ENCODE measurements at places on chromosomes 7 and 10.

- no peak for DNase-seq
These were observed 8.9 kb downstream of the GFRA1 start for GRCh38 chr10:116263870-116264655.

- no peak for DNase-seq
These were observed 91.2 kb upstream of the CCZ1B start for GRCh38 chr7:6917258-6917657.

DNA sequence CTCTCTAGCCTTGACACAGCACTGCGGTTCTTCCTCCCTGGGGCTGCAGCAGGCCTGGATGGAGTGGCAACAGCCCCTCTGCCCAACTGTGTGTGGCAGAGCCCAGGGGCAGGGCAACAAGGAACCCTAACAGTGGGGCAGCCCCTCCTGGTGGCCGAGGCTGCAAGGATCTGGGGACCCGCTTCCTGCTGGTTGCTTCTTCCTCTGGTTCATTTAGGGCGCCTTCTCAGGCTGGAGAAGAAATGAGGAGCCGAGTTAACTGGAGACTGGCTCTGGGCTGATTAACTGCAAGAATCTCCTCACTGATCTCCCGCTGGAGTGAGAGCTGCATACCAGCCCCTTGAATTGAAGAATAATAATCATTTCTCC lies 80.1 kb upstream of the EMX2 start:
- DNase-seq, result no peak

DNA sequence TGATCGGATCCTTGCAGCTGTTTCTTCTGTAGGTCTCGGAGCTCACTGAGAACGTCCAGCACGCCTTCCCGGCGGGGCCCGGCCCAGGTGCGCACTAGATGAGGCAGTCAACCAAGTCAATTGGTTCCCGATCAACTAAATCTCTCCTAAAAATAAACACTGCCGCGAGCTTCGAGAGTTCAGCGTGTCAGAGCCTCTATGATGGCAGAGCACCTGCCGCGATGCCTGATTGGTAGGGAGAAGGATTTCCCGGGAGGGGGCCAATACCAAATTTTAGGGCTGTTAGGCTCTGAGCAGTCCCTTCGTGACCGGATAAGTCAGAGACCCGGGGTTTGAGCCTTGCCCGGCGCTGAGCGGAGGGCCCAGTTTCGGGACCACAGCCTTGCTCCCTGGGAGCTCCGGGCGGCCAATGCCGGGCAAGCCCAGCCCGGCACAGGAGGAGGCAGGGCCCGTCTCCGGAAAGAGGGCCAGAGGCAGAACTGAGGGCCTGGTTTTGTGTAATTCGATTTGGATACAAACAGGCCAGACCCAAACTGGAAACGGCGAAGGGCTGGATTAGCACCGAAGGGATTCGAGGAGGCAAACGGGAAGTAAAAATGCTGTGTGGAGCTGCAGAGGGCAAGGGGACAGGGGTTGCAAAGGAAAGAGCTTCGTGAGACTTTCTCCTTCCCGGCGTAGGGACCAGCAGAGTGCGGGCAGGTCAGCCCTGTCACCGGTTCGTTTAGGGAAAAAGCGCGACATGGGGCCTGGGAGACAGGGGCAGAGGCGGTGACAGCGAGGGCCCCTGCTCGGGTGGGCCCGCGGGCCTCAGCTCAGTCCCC lies 569 bp downstream of the SLC26A5 start:
- DNase-seq, result no peak

GRCh38 chr10:103144041-103144440 lies 49.0 kb downstream of the NT5C2 start:
- DNase-seq, result no peak

DNA sequence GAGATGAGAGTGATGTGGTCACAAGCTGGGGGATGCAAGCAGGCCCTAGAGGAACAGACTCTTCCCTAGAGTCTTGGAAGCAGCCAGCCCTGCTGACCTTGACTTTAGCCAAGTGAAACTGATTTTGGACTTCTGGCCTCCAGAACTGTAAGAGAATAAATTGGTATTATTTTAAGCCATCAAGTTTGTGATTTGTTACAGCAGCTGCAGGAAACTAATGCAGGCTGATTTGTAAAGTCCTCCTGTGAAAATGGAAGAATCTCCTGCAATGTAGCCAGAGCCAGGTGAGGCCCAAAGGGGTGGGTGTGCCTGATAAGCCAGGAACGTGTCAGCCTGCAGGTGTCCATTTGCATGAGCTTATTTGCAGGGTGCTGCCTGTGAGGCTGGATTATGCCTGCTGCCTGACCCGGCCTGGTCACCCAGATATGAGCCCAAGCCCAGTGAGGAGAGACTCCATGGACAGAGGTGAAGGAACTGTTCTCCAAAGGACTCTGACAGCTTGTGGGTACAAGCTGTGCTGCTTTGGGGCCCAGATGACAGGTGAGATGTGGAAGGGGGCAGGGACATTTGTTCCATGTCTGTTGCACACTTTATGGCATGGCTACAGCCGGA lies 24.6 kb upstream of the PLEKHA1 start:
- DNase-seq, result no peak

GRCh38 chr7:130943336-130943901 lies 209.4 kb upstream of the KLF14 start:
- no peak for DNase-seq

DNA sequence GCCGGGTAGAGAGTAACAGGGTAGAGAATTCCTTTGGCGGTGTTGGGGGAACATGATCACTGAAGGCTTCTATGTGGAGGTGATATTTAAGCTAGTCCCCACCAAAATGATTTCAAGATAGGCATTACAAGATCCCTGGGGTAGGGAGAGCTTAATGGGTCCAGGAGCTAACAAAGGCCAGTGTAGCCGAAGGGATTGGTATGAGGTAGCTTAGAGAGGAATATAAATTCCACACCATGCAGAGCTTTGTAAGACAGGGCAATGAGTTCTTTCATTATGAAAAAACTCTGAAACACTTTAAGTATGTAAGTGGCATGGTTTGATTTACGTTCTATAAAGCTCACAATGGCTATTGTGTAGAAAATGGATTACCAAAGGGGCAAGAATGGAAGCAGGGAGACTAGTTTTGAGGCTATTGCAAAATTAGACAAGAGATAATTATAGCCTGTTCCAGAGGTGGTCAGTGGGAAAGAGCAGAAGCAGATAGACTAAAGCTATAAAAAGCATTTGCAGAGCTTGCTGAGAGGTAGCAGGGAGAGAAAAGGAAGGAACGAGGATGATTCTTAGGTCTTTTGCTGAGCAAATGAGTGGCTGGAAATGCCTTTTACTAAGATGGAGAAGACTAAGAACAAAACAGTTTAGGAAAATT lies 119.7 kb upstream of the SLC25A13 start:
- no peak for DNase-seq

DNA sequence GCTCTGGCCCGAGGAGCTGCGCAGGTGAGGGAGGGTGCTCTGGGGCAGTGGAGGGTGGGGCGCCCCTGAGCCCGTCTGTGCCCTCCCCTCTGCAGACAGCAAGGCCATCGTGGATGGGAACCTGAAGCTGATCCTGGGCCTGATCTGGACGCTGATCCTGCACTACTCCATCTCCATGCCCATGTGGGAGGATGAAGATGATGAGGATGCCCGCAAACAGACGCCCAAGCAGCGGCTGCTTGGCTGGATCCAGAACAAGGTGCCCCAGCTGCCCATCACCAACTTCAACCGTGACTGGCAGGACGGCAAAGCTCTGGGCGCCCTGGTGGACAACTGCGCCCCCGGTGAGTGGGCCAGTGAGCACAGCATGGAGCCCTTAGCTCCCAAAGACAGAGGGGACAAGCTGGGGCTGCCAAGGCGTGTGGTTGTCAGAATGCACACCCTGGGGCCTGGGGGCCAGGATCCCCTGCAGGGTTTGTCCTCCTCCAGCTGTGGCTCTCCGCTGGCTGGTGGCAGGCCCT lies 5.1 kb downstream of the FLNC start:
- no peak for DNase-seq

DNA sequence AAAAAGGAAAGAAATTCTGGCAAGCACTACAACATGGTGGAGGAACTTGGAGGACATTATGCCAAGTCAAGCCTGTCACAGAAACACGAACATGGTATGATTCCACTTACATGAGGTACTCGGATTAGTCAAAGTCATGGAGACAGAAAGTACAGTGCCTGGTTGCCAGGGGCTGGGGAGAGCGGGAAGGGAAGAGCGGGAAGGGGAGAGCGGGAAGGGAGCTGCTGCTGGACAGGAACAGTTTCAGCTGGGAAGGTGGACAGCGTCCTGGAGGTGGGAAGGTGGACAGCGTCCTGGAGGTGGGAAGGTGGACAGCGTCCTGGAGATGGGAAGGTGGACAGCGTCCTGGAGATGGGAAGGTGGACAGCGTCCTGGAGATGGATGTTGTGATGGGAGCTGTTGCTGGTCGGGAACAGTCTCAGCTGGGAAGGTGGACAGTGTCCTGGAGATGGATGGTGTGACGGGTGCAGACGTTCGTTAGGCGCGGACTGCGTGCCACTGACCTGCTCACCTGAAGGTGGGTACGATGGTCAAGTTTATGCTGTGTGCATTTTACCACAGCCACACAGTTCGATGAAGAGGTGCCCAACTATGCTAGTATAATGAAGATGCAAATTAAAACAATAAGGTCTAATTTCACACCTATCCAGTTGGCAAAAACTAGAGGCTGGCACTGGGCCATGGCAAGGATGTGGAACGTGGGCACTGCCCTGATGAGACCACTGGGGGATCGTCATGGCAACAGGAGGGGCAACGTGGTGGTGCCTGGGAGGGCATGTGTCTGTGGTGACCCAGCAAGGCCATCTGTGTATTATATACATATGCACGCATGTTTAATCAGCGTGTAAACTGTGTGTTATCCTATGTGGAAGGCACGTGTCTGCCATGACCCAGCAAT lies 103.8 kb downstream of the NKX6-2 start:
- DNase-seq, result no peak

DNA sequence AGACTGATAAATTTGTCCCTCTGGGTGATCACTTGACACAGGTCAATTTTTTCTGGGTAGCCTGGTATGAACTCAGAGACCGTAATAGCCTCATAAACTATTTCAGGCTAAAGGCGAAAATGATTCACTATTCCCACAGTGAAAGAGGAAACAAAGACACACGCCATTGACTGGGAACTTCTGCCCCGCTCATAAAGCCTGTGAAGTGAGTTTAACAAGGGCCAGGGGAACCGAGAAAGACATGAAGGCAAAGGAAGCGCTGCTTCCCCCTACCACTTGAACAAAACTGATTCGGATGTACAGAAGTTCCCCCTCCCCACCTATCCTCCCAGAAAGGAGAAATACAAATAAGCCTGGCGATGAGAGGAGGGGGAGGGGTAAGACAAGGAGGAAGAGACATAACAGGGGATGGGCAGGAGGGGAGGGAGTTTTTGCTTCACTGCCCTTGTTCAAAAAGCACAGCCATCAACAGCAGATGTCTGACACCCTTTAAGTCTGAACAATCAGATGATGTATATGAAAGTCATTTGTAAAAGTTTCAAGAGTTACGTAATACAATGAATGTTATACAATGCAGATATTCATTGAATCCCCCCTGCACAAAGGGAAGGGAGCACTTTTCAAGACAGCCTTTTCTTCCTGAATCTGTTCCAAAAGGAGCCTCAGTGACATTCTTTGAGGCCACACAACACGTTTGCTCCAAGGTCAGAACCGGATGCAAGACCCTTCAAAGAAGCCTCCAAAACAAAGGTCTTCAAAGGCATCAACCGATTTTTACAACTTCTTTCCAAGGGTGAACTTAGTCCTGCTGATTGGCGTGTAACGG lies 734 bp downstream of the ABCB4 start:
- DNase-seq, result no peak

DNA sequence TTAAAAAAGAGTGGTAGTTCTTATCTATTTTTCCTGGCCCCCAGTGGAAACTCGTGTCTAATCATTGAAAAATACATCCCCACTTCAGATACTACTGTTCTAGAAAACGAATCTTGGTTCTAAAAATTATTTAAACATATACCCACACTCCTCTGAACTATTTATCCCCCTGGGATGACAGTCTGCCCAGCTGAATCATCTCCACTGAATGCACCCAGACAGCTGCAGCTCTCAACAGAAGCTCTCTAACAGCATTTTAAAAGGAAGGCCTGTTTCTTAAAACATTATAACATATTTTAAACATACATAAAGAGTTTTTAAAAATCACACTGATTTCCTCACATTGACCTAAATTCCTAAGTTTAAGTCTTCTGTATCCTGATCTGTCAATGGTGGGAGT lies 544.6 kb upstream of the PHF14 start:
- no peak for DNase-seq

DNA sequence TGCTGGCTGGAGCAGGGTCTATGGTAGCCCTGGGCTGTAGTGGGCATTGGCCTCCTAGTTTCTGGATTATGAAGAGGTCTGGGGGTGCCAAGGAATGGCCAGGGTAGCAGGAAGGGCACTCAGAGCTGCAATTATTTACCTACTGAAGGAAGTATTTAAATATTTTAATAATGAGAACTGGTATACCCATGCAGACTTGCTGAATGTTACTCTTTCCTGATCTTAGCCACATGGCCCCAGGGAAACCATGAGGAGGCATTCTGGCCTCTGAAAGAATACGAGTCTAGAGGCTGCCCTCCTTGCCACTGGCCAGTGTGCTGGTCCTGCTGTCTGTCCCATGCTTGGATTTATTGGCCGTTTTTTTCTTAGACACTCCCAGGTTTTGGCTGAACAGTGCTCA lies 599.7 kb downstream of the LRMDA start:
- no peak for DNase-seq

Measured in hypothalamus (tissue), 51 donors.